Suppressor macrophage (primary cell): ENCODE measurements at places on chromosomes 1 and 21.

DNA sequence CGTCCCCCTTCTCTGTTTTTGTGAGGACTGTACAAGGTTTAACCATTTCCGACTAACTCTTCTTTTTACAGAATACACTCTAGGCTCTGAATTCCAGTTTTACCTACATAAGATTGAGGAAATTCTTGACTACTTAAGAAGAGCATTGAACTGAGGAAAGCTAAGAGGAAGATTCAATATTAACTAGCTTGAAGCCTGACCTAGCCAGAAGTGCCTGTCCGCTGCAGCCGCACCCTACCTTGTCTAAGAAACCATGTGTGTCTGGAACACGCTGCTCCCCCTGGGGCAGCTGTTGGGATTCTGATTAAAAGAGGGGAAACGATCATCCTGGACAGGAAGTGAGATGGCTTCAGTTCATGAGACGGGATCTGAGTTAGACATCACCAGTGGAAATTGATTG, 28.9 kb downstream of the CA6 start:
- no peak for DNase-seq

GRCh38 chr1:20442920-20443625, 42.9 kb downstream of the CAMK2N1 start:
- DNase-seq: no peak

GRCh38 chr1:161082996-161083747, 6.2 kb downstream of the NECTIN4 start:
- DNase-seq: peak; percentile 96

- DNase-seq: no peak
Observed at GRCh38 chr1:230869500-230869899, 1.2 kb upstream of the C1orf198 start.

DNA sequence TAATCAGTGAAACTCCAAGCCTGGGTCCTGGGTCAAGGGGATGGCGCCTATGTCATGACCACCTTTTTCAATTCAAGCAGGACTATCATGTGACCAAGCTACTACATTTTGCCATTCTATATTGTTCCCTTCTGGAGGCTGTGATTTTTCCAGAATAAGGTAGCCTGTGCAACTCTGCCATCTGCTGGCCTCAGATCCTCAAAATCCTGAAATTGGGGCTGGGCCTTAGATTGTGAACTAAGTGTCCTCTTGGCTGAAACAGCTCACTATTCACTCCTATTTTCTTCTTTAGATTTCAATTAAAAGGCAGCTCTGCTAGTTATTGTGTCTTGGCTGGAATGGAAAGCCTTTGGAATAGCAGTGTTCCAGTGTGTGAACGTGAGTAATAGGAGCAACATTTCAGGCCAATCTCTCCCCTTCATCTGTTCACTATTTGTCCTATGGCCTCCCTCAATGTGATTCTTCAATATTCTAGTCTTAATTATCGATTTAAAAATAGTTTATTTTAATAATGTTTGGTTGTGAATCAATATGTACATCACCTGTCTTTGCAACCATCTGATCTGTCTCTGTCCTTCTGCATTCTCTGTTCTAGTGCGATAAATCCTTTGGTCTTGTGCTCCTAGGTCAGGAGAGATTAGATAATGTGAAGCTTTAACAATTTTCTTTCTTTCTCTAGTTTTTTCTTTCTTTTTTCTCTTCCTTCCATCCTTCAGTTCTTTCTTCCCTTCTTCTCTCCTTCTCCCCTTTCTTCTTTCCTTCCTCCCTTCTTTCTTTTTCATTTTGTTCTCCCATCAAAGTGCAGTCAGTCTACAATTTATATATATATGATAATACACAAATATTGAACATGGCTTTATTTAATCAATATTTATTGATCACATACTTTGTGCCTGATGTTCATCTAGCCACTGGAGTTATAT, 69.8 kb downstream of the CR1 start:
- peak; percentile 34 for DNase-seq

- DNase-seq: no peak
Observed at GRCh38 chr1:39761016-39761415, 10.1 kb downstream of the OXCT2 start.

DNA sequence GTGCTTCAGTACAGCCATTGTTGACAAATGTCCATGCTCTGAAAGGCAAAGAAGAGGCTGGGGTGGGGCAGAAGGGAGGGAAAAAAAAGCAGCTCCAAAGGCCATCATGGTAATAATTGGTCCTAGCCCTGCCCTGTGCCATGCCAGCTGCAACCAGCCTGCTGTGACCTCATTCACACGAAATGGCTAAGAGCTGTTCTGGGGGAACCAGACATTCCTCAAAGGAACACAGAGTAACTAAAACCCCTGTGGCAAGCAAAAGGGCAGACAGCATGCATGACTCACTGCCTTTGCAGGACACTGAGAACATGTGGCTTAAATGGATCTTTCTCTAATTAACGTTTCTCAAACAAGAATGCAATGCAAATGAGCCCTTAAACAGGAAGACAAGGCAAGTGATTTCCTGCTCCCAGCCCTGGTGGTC, 42.3 kb downstream of the STYXL2 start:
- DNase-seq: no peak

DNA sequence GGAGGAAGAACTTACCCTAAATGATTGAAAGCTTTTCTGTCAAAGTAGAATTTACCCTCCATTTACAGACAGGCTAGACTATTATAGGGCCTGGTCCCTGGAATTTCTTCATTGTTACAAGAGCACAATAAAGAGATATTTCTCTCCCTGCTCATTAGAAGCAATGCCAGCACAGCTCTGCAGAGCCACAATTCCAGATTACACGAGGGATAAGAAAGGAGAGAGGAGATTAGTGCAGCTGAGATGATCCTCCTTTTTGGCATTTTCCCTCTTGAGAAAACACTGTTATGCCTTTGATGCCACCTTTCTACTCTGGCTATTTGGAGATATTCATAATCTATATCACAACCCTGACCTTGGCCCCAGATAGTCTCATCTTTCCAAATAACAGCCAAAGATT, 1119.5 kb upstream of the TMPRSS15 start:
- DNase-seq: no peak

- no peak for DNase-seq
Observed at GRCh38 chr21:15772654-15773053, 42.9 kb downstream of the USP25 start.

DNA sequence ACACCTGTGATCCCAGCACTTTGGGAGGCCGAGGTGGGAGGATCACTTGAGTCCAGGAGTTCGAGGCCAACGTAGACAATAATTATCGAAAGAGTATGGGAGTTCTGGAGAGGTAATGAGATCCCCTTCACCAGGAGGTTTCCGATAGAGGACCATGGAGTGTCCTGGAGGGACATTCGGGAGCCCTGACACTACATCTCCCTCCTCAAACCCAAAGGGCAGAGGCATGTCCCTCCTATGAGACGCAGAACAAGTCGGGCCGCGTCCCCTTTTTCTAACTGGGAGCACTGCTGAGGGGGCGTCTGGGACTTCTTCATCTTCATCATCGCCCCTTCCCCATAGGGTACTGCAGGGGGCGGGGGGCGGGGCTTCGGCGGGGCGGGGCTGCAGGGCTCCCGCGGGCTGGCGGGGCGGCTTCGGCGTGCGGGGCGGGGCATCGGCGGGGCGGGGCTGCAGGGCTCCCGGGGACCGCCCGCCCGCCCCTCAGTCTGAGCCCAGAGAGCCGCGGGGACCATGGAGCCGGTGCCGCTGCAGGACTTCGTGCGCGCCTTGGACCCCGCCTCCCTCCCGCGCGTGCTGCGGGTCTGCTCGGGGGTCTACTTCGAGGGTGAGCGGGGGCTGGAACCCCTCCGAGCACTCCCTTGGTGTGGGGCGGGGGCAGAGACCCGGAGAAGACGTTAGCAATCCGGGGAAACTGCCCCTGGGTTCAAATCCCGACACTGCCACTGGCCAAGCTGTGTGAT, at the start of gene THEMIS2:
Gene THEMIS2, plus strand, starts transcription at position 486 of the 743 bp plus-strand sequence. Its CDS starts 28 bp downstream, at position 514.
- DNase-seq: peak; percentile 92

- no peak for DNase-seq
Observed at GRCh38 chr21:43278359-43278758, 109.6 kb downstream of the CRYAA start.

DNA sequence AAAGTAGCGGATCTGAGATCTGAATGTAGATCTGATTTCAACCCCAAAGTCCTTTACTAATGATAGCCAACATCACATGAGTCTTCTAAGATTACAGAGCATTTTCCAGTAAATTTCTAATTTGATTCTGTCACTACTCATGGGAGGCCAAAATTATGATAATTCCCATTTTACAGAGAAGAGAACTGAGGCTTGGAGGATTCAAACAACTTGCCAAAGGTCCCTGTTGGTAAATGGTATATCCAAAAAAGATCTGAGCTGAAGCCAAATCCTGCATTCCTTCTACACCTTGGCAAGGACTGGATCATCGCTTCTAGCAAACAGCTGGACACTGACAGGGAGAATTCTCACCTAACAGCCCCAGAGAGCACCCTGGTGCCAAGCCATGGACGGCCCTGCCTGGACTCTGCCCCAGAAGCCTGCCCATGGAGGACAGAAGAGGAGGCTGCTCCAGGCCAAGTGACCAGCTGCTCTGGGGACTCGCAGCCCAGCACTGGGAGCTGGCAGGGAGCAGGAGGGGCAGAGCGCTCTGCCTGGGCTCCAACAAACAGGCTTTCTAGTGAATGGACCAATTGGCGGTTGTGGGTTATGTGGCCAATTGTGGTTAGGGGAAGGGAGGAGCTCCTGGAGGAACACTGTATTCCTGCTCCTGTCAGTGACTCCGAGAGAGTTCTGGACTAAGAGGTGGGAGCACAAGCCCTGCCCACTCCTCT, 6.4 kb upstream of the CSF1 start:
- DNase-seq: no peak

DNA sequence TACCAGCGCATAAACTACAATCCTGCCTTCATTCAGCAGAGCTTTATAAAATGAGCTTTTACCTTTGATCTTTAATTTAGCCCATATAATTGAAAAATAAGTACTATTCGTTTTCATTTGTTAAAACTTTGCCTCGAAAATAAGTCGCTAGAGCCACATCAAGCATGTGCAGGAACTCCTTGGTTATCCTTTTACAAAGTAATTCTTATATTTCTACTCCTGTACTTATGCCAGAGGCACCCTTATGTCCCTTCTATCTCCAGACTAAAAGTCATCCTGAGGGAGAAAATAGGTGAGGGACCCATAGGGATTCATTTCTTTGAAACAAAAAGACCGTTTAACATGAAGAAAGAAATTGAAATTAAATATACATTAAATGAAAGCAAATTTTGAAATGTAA, 278.2 kb upstream of the C1orf105 start:
- no peak for DNase-seq

- DNase-seq: peak; percentile 14
Observed at GRCh38 chr1:226424221-226425003, 16.5 kb upstream of the PARP1 start.

DNA sequence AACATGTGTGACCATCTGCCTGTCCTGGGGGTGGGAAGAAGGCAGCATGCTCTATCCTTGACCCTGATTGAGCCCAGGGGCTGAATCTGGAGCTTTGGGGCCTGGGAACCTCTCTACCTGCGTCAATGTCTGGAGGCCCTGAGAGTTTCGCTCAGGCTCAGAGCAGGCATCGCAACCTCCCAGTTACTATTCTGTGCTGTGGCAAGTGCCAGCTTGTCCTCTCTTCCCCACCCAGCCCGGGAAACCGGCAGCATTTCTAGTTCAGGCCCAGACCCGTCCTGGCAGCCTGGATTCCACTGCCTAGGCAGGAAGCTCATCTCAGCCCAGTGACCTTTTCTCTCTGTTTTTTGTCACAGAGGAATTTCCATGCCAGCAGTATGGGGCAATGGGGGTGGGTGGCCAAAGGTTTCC, 10.0 kb upstream of the IRF6 start:
- DNase-seq: no peak

- DNase-seq: no peak
Observed at GRCh38 chr1:46026531-46026930, 105.9 kb downstream of the PIK3R3 start.

GRCh38 chr1:209854196-209854595, 26.4 kb downstream of the UTP25 start:
- DNase-seq: no peak

- peak; percentile 75 for DNase-seq
Observed at GRCh38 chr1:27357281-27358037, 9.3 kb downstream of the MAP3K6 start.

DNA sequence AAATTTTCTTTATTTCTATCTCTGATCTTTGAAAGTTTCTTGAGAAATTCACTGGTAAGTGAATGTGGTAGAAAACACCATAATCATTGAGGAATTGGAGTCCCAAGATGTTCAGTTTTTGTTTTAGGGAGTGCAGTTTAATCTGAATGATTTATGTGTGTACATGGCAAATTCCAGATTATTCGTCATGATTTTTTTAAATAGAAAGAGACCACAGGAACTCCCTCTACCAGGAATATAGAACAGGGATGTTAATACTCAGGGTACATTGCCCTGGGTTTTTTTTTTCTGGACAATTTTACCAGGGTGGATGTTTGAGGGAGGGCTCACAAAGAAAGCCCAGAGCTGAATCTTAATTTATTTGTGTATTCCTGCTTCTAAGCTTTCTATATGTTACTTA, 109.0 kb downstream of the VPS13D start:
- no peak for DNase-seq

- DNase-seq: no peak
Observed at GRCh38 chr1:240582953-240583352, 29.0 kb downstream of the GREM2 start.

DNA sequence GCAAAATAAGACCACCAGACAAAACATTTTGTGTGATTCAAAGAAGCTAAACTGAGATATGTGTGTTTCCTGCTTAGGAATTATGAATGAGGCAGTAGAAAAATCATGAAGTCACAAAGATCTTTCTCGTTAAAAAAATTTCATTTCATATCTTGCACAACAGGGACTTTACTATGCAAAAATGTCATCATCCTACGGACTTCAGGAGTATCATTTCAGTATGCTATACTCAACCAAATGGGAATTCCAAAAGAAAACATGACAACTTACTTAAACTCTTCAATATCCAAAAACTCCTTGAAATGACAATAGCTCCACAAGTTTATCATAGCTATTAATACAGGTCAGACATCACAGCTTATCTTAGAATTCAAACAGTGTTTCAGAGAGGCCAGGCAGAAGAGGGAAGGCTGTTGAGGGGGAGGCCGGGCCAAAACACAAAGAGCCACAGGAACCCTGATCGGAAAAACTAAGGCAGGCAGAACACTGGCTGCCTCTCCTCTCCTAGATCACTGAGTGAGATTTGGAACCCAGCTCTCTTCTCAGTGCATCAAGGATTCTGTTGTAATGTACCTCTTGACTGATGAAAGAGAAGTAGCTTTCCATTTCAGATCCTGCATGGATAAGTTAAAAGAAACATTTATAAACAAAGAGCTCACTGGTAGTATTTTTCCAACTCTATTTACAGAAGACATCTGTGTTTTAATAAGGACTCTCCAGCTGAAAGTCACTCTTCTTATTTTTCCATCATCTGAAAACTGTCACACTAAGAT, 66.9 kb downstream of the TESK2 start:
- peak; percentile 8 for DNase-seq
